ENCODE measurements at places on chromosomes 2 and 18. TPM values are rescaled to one million over a fixed set of nuclear protein-coding genes. Genes with fewer than 3 reads are reported as not detected.
A peak's percentile ranks its signal among the peaks of the same experiment; 100 is the strongest.

- no peak for DNase-seq
These were observed 24.8 kb downstream of the GALM start for GRCh38 chr2:38690499-38691420.

- peak; percentile 44 for DNase-seq
These were observed 590 bp downstream of the IFIH1 start for GRCh38 chr2:162317861-162318327.

DNA sequence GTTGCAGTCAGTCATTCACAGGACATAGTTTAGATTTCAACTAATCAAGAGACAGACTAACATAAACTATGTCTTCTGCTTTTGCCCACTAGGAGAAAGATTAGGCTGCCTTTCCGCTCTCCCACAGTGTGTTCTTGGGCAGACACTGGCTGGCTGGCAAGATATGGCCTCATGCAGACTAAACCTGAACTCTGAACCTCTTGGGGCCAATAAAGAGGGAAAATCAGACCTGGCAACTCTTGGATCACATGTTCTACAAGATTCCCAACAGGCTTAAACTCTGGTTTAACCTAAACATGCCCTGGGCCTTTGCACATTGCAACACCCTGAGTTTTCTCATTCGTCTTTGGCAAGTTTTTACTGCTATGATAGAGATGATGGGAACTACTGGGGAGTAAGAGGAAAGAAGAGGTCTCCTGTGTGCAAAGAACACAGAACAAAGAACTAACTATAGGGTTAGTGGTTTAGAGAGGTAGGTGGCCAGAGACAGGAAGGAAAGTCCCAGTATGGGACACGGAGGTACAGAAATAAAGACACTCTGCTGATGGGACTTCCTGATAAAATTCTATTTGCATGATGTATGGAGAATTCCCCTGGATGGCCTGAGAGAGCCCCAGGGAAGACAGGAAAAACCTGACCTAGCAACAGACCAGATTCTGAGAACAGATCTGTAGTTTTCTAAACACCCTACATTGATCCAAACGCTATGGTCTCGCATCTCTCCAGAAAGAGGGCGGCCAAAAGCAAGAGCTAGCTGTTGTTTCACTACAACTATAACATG is 2.0 kb upstream of the ATRAID start:
- no peak for DNase-seq

DNA sequence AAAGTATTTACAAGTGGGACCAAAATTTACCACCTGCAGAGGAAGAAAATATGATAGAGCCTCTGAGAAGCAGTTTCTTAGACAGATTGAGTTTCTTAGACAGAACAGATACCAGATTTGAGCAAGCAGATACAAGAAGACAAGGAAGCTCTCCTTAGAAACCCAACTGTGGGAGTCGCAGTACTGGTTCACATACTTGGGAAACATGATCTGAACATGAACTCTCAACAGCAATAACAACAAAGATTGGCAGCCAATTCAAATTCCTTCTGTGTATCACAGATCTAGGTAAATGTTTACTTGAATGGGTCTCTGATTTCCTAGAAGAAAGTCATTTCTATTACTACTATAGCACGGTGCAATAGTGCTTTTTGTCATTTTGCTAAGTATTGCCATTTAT is 82.1 kb downstream of the OLA1 start:
- no peak for DNase-seq

Gene ANKRD30B
- polyA plus RNA-seq, result not detected

GRCh38 chr2:235847576-235847975 is 320.6 kb downstream of the GBX2 start:
- no peak for DNase-seq

Gene RBM45
- polyA plus RNA-seq, result 7.8 TPM

DNA sequence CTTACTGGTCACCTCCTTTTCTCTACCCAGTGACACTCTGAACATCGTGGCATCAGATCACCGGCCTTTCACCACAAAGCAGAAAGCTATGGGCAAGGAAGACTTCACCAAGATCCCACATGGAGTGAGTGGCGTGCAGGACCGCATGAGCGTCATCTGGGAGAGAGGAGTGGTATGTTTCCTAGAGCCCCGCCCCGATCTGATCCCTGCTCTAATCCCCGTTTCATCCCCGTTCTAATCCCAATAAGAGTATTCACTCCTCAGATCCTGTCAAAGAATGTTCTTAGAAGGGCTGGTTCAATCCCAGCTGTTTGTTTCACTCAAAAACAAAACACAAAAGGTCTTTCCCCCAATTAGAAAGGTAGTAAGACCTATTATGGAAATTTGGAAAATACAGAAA is 30.4 kb upstream of the MAPRE3 start:
- no peak for DNase-seq

DNA sequence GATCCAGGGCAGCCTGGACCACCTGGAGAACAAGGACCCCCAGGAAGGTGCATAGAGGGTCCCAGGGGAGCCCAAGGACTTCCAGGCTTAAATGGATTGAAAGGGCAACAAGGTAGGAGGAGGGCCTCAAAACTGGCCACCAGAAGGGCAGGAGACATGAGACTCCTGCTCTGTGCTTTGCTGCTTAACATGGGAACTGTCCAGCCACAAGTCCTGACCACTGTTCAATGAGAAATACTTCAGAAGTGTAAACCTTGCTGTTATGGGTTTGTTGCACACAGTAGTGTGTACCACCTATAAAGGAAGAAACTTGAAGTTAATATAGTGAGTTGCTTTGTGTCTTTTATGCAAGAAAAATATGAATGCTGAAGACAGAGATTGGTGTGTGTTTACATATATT is 44.2 kb upstream of the MFF start:
- DNase-seq, result no peak

Gene IL18R1
- 2.2 TPM for polyA plus RNA-seq

DNA sequence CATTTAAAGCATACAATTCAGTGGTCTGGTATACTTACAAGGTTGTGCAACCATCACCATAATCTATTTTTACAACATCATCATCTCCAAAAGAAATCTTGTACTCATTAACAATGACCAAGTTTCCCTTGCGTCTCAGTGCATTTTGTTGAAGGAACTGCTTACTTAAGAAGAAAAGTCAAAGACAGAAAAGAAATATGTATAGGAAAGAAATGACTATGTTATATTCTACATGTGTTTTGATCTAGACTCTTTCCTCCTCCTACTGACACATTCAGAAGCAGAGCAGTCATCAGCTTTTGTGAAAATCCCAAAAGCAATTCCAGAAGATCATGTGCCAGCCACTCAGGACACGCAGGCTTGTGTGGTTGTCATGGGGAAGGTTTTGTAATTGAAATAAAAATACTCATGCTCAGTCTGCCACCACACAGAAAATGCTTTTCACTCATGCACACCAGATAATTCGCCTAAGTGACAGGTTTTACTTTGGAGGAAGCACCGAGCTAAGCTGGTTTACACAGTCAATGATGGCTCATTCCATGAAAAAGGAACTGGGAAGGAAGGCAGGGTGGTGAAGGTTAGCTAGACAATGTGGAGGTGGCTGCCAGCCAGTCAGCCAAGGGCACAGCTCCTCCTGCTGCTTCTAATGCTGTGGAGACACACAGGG is 158.5 kb upstream of the REV1 start:
- no peak for DNase-seq

Gene CD8B2
- not detected for polyA plus RNA-seq

GRCh38 chr2:40700231-40700954 is 248.5 kb upstream of the SLC8A1 start:
- DNase-seq, result no peak

- no peak for DNase-seq
These were observed 62.0 kb downstream of the ODC1 start for GRCh38 chr2:10385933-10386773.

DNA sequence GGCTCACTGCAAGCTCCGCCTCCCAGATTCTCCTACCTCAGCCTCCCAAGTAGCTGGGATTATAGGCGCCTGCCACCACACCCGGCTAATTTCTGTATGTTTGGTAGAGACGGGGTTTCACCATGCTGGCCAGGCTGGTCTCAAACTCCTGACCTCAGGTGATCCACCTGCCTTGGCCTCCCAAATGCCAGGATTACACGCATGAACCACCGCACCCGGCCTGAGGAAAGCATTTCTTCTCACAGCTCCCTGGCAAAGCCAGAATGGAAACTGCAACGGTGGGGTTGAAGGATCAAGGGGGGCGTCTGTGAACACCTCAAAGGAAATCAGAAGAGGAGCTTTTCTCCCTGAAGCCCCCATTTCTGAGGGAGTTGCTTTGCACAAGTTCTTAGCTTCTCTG is 11.2 kb upstream of the TEX51 start:
- DNase-seq, result peak; percentile 49

DNA sequence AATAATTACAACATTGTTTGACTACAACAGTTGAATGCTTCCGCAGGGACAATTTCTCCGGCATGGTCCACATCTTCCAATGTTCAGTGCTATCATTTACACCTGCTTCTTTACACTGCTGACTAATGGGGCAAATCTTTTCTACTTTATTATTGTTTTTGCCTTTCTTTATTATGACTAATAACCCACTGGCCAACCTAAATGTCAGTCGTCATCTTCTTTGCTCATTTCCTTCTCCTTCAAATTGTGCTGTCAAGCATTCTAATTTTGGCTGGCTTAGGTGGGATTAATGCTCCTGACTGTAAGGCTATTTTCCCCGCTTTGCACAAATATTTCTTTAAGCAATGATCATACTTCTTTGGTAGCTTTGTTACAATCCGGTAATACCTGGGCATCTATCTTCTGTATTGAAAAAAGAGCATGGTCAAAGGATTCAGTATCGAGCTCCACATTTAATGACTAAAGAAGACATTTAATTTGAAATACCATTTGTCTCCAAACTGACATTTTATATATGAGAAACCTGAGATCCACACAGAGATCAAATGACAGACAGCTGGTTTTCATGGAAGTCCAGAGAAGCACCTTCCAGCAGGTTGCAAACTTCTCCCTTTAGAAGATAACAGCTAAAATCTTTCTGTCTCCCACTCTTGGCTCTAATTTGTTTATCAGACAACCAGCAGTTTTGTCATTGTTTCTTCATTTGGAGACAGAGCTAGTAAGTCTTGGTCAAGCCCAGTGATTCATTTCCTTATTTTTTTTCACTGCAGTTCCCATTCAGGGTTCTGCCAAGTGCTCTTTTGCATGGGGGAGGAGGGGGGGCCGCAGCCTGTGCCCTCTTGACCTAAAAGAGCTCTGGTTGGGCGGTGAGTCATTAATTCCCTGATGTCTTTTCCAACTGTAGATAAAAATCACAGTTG is 132.9 kb downstream of the SOCS6 start:
- peak; percentile 84 for DNase-seq

GRCh38 chr2:61677942-61678341 is 139.8 kb upstream of the XPO1 start:
- DNase-seq, result no peak

- DNase-seq, result no peak
These were observed 220.1 kb downstream of the HAUS1 start for GRCh38 chr18:46324087-46324955.

- no peak for DNase-seq
These were observed 142.1 kb upstream of the LYPD6 start for GRCh38 chr2:149188291-149188690.

DNA sequence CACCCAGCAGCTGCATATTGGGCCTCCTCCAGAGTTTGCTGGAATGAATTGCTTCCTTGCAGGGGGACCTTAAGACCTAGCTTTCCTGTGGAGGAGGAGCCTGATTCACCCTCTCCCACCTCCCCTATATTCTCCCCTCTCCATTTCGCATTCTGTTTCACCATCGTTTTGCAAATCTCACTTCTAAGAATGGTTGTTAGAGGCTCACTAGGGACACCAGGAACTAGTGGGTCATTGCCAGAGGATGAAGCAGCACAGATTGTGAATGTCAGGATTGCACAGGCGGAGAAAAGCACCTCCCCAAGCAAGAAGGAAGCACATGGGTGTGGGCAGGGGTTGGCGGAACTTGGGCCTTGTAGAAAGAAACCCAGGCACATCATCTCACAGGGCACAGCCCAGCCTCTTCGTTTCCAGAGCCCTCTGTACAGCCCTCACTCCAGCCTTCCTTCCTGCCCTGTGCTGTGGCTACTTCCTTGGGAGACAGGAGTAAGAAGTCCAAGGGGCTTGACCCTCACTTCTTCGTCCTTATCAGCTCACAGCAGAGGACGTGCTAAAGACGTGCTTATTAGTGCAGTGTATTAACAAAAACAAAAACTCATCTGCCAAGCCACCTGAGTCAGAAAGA is 63.4 kb downstream of the TACR1 start:
- DNase-seq, result no peak

DNA sequence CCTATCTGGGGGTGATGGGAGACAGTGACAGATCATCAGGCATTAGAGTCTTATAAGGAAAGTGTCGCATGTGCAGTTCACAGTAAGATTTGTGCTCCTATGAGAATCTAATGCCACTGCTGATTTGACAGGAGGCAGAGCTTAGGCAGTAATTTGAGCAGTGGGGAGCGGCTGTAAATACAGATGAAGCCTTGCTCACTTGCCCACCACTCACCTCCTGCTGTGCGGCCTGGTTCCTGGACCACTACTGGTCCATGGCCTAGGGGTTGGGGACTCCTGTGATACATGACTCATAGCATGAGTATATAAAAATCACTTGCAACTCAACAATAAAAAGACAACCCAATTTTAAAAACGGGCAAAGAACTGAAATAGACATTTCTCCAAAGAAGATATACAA is 71.1 kb upstream of the ACAA2 start:
- no peak for DNase-seq

DNA sequence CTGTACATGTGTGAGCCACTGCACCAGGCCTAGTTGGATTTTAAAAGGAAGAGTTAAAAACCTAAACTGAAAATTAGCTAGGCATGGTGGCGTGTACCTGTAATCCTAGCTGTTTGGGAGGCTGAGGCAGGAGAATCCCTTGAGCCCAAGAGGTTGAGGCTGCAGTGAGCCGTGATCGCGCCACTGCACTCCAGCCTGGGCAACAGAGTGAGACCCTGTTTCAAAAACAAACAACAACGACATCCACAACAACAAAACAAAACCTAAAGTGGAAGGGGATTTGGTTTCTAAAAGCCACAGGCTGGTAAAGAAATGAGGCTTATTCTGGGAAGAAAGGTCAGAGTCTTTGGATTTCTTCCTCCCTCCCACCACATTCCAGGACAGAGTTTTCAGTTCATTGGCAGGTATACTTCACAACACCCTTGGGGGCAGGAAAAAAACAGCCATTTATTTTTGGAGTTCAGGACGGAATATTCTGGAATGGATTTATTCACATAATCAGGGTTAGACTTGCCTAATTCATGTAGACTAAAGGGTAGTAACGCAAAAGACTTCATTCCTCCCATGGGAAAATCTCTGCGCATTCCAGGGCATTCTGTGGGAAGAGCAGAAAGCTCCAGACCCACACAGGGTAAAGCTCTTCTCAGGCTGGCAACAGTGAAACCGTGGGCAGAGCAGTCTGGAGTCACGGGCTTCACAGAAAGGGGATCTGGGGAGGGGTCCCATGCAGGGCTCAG is 34.9 kb downstream of the TEX44 start:
- no peak for DNase-seq

Gene UGT1A4
- 0.07 TPM for polyA plus RNA-seq

GRCh38 chr18:11689669-11690565 is 853 bp downstream of the GNAL start:
- peak; percentile 72 for DNase-seq

Gene IL1R2
- 1.9 TPM for polyA plus RNA-seq
